NCI-H1930 (cell line): ENCODE measurements at places on chromosomes 6 and 20.

GRCh38 chr6:130115036-130115435 is 96.7 kb downstream of the L3MBTL3 start:
- DNase-seq: no peak

DNA sequence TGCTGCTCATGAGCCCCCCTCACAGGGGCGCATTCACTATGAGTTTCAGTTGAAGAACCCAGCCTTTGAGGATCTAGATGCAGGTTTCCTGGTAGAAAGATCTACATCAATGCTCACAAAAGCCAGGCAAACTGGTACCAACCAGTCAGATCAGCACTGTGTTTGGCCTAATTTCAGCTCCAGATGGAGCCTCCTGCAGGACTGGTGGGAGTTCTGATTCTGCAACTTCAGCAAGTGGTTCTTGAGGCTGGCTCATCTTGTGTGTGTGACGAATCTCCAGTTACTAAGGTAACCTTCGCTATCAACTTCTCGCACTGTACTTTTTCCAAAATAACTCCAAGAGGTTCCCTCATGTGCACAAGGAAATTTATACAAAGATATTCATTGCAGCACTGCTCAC is 118.8 kb downstream of the ZMYND8 start:
- no peak for DNase-seq

DNA sequence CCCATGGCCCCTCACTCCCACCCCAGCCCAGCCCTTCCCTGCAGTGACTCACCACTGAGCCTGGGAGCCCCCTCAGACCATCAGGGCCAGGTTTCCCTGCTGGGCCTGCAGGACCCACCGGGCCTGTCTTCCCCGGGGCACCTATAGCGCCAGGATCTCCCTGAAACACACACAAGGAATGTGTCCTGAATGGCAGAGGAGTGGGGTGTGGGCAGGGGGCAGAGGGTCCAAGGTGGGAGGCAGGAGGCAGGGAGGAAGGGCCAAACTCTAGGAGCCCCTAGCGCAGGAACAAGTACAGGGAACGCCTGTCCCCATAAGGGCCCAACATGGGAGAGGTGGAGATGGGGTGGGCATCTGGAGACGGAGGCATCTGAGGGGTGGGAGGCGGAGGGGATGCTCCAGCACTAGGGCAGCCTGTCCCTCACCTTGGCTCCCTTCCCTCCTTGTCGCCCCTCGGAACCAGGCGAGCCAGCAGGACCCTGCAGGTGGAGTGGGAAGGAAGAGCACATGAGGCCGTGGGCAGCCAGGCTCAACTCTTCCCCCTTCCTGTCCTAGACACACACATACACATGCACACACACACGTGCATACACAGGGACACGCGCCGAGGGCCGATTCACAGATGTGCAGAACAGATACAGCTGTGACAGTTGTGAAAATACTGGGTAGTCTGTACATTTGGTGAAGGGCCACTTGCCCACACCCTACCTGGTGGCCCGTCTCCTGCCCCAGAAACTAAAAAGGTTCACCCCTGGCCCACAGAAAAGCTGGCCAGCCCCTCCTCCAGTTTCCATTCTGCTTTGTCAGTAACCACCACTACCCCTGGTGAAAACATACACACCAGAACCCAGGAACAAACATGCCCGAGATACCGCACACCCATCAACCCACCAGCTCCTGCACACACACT is 24.6 kb downstream of the COL11A2 start:
- DNase-seq: no peak

DNA sequence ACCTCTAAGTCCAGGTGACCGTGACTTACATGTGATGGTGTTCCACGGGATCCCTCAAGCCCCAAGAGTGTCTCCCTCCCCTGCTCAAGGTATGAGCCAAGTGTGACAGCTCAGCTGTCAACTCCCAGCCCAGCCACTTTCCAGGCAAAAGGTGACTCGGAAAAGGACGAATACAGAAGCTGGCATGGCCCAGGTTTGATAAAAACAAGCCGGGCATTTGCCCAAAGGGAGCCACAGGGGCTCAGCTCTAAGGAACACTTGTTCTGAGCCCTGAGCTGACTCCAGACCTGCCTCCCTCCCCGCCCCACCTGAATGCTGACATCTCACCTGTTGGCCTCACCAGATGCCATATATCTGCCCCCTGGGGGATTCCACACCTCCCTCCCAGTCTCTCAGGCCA is 43.0 kb upstream of the BPIFA2 start:
- DNase-seq: no peak

- no peak for DNase-seq
These were observed 44.3 kb downstream of the CNKSR3 start for GRCh38 chr6:154466139-154466538.

- peak; percentile 67 for DNase-seq
These were observed 153.1 kb upstream of the INSM1 start for GRCh38 chr20:20214757-20215275.

GRCh38 chr6:158283304-158283980 is 28.8 kb upstream of the TULP4 start:
- no peak for DNase-seq

DNA sequence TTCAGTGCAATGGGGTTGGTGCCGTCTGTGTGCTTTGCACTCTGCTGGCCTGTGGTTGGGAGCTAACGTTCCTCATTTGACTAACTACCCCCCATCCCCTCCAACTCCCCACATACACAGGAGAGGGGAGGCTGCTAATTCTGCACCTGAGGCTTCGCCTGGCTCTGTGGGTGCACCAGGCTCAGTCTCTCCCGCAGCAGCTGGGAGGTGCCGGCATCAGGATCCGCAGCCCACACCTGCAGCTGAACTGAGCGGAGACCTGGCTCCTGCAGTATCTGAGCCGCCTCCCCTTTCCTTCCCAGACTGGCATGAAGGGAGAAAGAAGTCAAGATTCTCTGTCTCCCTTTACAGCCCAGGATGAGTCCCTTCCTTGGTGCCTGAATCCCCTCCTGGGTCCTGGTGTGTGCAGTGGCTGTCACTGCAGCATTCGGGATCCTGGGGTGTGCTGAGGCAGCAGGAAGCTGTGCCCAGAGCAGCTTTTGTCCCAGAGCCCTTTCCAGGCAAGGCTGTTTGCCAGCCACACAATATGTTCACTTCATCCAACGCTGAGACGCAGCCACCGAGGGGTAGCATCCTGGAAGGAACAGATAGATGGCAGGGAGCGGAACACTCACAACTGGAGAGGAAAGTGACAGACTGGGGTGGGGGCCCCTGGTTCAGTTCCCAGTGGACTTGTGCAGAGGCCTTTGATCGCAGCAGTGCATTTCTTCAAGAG is 70.2 kb downstream of the CDH4 start:
- no peak for DNase-seq

- no peak for DNase-seq
These were observed 68.5 kb downstream of the TMEM200A start for GRCh38 chr6:130434174-130434873.

GRCh38 chr20:22861990-22862389 is 173.1 kb upstream of the SSTR4 start:
- no peak for DNase-seq

- DNase-seq: no peak
These were observed 16.3 kb upstream of the PDE10A start for GRCh38 chr6:165679326-165679725.

GRCh38 chr6:49766762-49767161 is 20.3 kb downstream of the PGK2 start:
- DNase-seq: no peak

DNA sequence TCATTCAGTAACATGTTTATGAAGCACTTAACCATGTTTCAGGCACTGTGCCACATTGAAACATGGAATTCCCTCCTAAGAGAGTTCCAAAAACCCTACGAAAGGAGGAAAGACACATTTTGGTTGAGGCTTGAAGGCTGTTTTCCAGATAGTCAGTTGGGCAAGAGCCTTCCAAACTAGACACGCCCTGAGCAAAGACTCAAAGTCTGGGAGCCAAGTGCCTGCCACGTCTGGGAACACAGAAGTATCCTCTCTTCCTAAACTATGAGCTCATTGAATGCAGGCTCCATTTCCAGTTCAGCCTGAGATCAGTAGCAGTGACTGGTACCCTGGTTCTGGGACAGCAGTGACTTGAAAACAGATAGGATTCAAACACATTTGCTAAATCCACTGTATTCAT is 74.5 kb upstream of the FAM8A1 start:
- no peak for DNase-seq

DNA sequence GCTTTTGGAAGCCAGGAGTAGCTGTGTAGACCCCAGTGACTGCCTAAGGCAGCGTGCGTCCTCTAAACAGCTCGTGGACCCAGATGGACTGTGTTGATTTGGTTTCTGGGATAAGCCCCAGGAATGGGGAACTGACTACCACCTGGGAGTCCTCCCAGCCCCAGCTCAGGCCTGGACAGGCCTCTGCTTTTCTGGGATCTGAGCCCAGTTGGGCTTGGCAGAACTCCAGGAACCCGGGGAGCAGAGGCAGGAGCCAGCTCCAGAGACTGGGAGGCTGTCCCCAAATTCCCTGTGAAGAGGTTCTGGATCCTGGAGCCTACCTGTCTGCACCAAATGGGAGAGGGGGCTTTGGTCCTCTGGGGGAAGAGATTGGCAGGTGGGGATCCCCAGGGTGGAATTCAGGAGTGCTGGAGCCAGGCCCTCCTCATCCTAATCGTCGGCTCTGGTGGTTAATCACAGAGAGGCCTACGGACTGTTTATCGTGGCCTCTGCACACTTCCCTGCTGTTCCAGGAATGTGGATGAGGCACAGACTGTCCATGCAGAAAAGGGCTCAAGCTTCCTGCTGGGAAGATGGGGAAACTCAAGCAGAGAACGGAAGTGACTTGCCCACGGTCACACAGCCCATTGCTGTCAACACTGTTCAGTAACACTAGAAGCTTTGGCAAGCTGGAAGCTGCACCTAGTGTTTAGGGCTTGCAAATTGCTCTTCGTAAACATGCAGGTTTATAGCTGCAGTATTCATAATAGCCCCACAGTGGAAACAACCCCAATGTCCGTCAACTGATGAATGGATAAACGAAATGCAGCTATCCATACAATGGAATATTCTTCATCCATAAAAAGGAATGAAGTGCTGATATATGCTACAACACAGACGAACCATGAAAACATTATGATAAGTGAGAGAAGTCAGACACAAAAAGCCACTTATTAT is 100.6 kb downstream of the KCNB1 start:
- DNase-seq: no peak

DNA sequence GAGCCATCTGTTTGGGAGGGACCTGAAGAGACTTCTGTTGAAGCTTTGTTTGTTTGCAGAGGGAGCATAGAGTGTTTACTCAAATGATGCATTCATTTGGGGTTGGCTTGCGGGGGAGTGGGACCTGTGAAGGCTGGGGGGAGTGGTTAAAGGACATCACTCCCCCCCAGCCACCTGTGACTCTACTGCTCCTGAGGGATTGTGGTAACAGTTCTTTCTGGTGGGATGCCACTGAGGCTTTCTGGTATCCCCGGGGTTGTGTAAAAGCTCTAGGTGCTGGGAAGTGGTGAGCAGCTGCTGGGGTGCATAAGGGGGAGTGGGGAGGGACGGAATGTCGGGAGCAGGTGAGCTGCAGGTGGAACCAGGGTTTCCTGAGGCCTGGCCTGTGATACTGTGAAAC is 239.2 kb upstream of the QKI start:
- DNase-seq: no peak

- peak; percentile 52 for DNase-seq
These were observed 64.9 kb upstream of the PAX1 start for GRCh38 chr20:21640556-21640955.

GRCh38 chr6:159760602-159761057 is 1.2 kb upstream of the ACAT2 start:
- DNase-seq: no peak

- DNase-seq: no peak
These were observed 100.8 kb upstream of the SLC35B3 start for GRCh38 chr6:8536122-8536521.

- no peak for DNase-seq
These were observed 16.5 kb downstream of the SLC52A3 start for GRCh38 chr20:751761-752160.
